ENCODE measurements at places on chromosomes 7 and 10. TPM values are rescaled to one million over a fixed set of nuclear protein-coding genes. Genes with fewer than 3 reads are reported as not detected.

Gene BEND7
- not detected for total RNA-seq

GRCh38 chr7:29401769-29402168, 161.9 kb upstream of the PRR15 start:
- H3K27me3 ChIP-seq = no peaks in the 10 kb centered on the region
- no peaks in the 10 kb centered on the region for H3K36me3 ChIP-seq
- no peaks in the 10 kb centered on the region for H3K4me1 ChIP-seq
- no peak overlapping the region for H3K4me3 ChIP-seq

Gene CPXM2
- not detected for total RNA-seq

- no peaks in the 10 kb centered on the region for H3K36me3 ChIP-seq
- DNase-seq = no peak
- H3K4me1 ChIP-seq = peaks cover 2% of the 10 kb centered on the region
- no peak overlapping the region for H3K4me3 ChIP-seq
- no peak overlapping the region for H3K27ac ChIP-seq
Measured at GRCh38 chr10:133091316-133091715, 3.6 kb downstream of the ADGRA1 start.

- H3K4me1 ChIP-seq = no peaks in the 10 kb centered on the region
- H3K27ac ChIP-seq = no peak overlapping the region
- no peak overlapping the region for H3K4me3 ChIP-seq
- no peaks in the 10 kb centered on the region for H3K27me3 ChIP-seq
- H3K36me3 ChIP-seq = no peaks in the 10 kb centered on the region
- DNase-seq = no peak
Measured at GRCh38 chr7:12291870-12292269, 80.8 kb downstream of the TMEM106B start.
